ENCODE measurements at places on chromosomes 2 and 18.

DNA sequence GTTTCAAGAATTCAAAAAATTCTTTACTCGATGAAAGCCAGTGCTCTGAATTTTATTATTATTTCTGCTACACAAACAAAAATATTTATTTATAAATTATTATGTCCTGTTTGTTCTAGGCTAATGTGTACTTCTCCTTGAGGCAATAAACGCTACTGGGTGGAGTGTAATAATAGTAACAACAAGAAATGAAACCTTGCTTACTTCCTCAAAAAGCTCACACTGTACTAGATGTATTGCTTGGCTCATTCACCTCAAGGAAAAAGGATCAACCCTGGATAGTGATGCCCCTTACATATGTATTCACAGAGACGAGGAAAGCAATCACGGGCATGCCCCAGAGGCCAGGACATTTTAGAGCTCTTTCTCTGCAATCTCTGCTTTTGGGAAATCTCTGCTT, 685.6 kb upstream of the NXPH2 start:
- DNase-seq, result no peak

GRCh38 chr2:144666032-144666431, 146.1 kb upstream of the ZEB2 start:
- no peak for DNase-seq

GRCh38 chr2:71882949-71883472, 264.7 kb downstream of the CYP26B1 start:
- DNase-seq, result peak; percentile 90

GRCh38 chr2:169362894-169363559, 693 bp upstream of the LRP2 start:
- DNase-seq, result no peak

DNA sequence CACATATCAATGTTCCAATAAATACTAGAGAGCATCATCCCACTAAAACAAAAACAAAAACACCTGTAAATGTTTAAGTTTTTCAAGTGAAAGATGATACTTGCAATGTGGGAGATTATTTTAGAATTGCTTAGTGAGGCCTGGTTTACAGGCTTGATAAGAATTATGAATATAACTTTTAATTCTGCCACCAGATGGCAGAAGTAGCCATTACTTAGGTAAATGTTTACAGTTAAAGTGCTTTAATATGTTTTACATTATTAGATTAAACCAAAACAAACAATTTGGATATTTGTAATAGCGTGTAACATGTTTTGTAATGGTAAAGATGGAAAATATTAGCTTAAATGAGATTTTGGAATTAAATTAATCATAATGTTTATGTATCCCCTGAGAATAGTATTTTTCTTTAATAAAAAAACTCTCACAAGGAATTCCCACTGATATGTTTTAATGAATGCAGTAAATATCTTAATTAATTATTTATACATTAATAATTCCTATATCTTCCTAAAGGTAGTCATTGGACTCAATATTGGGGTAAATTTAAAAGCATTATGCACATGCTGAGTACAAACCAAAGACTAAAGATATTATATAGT, 522.0 kb downstream of the SPAG16 start:
- DNase-seq, result no peak

GRCh38 chr2:63851691-63852311, 10.1 kb downstream of the UGP2 start:
- no peak for DNase-seq

DNA sequence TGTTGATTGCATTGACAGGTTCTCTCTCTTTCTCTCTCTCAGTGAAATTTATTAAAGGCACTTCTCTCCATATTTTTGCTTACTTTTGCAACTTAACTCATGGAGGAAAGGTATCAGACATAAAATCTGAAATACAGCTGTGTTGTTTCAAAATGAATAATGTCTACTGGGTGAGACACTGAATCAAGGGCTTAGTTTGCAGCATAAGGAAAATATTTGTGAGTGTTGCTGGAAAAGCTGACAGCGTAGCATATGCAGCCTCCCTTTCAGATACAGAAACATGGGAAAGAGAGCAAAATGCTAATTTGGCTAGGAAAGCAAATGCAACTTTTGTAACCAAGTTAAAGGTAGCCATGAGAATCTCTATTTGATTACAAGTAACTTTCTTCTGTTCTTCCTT, 81.5 kb upstream of the COL3A1 start:
- no peak for DNase-seq

DNA sequence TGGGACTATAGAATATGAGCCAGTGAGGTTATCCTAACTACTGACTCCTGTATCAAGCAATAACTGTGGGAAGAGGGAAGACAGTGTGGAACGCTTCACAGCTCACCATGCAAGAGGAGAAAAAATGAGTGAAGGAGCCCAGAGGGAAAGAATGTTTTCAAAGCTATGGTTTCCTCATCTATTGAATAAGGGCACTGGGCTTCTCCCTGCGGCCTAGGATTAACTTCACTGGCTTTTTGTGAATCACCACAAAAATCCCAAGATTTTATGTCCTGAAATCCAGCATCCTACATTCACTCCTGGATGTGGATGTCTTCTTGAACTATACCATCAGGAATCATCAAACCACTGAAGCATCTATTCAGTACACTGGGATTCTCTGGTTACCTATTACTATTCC, 44.5 kb upstream of the SP5 start:
- no peak for DNase-seq

GRCh38 chr2:195579776-195580555, 77.1 kb upstream of the SLC39A10 start:
- no peak for DNase-seq

GRCh38 chr2:23524261-23524706, 139.3 kb downstream of the KLHL29 start:
- DNase-seq, result no peak

DNA sequence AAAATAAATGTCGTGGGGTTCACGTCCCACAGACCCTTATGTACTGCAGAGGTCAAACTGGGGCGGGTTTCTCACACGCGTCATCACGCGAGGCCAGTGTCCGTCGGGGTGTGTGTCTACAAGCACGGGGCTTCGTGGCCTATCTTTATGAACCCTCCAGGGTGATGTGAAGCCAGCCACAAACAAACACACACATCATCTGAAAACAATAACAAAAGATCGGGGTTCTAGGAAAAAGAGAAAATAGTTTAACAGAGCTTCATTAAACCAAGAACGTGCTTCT, 23.3 kb downstream of the LDLRAD4 start:
- no peak for DNase-seq

DNA sequence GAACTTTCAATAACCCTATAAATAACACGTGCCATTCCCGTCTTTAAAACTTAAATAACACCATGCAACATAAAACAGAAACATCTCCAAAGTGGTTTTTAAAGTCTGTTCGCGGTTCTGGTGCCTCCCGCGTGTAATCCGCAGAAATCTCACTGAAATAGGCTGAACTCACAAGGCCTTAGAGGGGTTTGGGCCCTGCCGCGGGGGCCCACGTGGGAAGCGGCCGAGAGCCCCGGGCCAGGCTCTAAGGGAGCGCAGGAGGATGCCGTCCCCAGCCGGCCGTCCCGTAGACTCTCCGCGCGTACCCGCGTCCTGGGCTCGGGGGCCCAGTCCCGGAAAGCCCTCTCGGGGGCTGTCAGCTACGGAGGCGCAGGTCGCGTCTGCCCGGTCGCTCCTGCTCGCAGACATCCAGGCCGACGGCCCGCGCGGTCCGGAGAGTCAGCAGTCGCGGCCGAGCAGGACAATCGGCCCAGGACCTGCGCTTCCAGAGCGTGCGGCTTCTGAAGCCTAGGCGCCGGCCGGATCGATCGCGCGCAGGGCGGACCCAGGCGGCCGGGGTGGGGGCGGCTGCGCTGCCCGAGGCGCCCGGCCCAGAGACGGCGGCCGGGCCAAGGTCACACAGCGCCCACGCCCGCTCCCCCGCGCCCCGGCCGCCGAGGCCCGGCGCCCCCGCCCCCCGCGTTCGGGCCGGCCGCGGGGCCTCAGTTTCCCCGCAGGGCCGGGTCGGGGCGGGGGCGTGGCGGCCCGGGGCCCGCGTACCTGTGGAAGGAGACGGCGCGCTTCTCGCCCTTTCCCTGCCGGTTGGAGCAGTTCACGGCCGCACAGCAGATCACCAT, 558 bp downstream of the THAP4 start:
- no peak for DNase-seq

GRCh38 chr18:5284808-5285207, 10.7 kb downstream of the ZBTB14 start:
- DNase-seq, result no peak

DNA sequence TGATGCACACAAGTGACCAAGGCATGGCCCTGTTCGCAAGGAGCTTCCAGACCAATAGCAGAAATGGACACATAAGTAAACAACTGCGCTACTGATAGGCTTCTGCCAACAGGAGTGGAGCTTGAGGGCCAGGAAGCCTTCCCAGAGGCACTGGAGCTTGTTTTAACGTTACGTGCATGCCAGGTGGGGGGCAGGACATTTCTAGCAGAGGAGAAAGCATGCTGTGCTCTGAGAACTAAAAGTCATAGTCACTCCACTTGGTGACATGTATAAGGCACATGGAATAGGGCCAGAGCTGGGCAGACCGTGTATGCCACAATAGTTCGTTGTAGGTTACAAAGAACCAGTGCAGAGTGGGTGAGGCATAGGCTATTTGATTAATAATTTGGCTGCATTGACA, 184.2 kb downstream of the NEDD4L start:
- no peak for DNase-seq

DNA sequence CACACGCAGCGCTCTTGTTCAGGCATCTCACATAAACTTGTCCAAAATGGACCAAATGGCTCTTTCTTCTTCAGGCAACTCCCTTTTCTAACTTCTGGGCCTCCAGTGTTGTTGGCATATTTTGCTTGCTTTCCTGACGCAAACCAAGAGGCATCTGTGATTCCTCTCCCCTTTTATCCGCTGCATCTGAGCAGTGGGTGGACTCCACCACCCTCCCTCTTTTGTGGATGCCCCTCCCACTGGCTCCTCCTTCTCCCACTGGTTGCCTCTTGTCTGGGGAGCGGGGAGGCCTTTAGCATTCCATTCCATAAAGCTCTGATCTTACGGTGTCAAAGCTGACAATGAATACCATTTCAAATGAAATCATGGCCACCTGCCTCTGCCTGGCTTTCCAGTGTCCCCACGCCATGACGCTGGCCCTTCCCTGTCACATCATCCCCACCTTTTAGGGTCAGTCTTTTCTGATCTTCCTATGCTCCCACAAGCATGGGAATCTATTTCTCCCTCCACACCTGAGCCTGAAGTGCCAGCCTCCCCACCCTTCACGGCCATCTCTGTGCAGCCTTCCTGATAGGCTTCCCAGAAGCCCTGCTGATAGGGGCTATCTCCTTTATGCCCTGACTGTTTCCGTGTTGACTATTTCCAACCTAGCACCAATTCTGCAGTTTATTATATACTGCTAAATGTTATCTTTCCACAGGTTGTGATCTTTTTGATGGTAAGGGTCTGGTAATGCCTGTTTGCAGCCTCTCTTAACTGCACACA, 51.5 kb downstream of the RPL37A start:
- no peak for DNase-seq

DNA sequence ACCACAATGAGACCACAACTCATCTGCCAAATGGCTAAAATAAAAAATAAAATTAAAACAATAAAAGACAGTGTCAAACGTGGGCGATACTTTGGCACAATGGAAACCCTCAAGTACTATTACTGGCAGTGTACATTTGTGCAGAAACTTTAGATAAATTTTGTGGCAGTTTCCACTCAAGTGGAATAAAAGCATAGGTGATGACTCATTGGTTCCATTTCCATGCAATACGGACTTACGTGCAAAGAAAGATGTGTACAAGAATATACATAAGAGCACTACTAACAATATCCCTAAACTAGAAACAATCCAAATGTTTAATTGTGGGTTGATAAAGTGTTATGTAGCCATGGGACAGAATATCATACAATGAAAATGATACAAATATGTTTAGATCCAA, 259.0 kb upstream of the HNMT start:
- DNase-seq, result no peak
